ENCODE measurements at places on chromosomes 6 and 20. TPM values are rescaled to one million over a fixed set of nuclear protein-coding genes. Genes with fewer than 3 reads are reported as not detected.

GRCh38 chr6:45115696-45116095 is 212.4 kb upstream of the RUNX2 start:
- DNase-seq, result no peak

DNA sequence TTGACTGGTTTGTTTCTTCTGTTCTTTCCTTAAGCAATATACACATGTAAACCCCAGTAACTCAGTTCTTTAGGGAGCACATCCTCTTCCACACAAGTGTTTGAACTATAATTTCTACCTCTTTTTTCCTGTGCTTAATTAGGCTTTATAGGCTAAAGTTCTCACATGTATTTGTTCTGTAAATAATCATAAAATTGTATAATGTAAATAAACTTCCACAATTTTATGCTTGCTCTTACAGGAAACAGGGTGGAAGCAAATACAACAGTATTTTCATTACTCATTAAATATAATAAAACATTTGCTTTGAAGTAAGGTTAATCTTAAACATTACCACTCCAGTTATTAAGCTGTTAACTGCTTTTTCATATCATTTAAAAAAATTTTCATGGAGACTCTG is 26.9 kb downstream of the GPRC6A start:
- DNase-seq, result no peak

GRCh38 chr20:20134941-20135575 is 82.7 kb downstream of the CFAP61 start:
- no peak for DNase-seq

GRCh38 chr20:48390981-48391380 is 436.8 kb downstream of the PREX1 start:
- DNase-seq, result no peak

Gene SAYSD1
- total RNA-seq, result 7.6 TPM

Data from Caki2 (cell line).